ENCODE measurements at places on chromosomes 11 and 22.

- DNase-seq = no peak
Observed at GRCh38 chr11:61830237-61831105, 2.4 kb downstream of the FADS2 start.

GRCh38 chr11:134529212-134530096 lies 117.4 kb upstream of the B3GAT1 start:
- no peak for DNase-seq

- no peak for DNase-seq
Observed at GRCh38 chr11:87154246-87154645, 116.5 kb downstream of the TMEM135 start.

DNA sequence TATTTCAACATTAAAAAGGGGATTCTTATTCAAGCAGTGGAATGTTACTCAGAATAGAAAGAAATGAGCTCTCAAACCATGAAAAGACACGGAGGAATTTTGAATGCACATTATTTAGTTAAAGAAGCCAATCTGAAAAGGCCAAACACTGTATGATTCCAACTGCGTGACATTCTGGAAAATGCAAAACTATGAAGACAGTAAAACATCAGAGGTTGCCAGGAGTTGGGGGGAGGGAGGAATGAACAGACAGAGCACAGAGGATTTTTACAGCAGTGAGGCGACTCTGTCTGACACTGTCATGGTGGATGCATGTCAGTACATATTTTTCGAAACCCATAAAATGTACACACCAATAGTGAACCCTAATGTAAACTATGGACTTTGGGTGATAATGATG lies 22.9 kb upstream of the THY1 start:
- no peak for DNase-seq

GRCh38 chr22:20173772-20174171 lies 22.9 kb upstream of the CCDC188 start:
- DNase-seq = no peak

DNA sequence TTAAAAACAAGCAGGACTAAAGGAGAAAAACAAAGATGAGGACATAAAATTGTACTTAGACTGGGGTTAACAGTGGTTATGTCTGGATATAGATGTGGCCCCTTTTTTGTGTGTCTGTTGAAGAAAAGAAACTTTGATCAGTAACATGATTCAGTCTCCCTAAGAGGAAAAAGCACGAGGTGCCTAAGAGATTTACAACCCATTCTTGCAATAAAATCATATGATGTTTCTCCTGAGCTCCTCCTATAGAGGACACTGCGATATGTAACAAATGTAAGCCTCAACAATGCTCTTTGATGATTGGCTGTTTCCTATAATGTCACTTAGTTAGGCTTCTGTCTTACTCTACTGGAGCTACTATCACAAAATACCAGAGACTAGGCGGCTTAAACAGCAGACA lies 77.9 kb downstream of the FBXO7 start:
- DNase-seq = no peak

DNA sequence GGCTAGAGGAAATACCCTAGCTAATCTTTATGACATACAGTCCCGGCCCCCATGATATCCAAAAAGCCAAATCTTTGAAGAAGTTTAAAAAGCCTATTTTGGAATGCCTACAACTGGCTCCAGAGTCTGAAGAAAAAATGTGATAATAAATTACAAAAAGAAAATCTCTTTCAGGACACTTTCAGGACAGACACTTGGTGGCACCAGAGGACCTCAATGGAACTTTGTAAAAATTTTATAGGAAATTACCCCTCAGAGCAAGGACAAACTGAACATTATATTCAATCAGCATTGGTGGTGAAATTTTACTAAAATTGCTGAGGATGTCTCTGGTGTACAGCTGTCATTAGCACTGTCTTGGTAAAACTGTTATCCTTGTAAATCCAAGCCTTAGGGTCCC lies 81.0 kb downstream of the CCDC73 start:
- DNase-seq = no peak

GRCh38 chr22:38026130-38027111 lies 30.8 kb upstream of the PICK1 start:
- DNase-seq = no peak

- no peak for DNase-seq
Observed at GRCh38 chr11:119797123-119797611, 68.2 kb upstream of the NECTIN1 start.

GRCh38 chr11:8711895-8712442 lies 29.4 kb downstream of the RPL27A start:
- DNase-seq = no peak

GRCh38 chr22:22463855-22464540 lies 44.5 kb downstream of the ZNF280B start:
- peak; percentile 15 for DNase-seq

- DNase-seq = no peak
Observed at GRCh38 chr11:3208272-3208671, 10.3 kb downstream of the MRGPRG start.

DNA sequence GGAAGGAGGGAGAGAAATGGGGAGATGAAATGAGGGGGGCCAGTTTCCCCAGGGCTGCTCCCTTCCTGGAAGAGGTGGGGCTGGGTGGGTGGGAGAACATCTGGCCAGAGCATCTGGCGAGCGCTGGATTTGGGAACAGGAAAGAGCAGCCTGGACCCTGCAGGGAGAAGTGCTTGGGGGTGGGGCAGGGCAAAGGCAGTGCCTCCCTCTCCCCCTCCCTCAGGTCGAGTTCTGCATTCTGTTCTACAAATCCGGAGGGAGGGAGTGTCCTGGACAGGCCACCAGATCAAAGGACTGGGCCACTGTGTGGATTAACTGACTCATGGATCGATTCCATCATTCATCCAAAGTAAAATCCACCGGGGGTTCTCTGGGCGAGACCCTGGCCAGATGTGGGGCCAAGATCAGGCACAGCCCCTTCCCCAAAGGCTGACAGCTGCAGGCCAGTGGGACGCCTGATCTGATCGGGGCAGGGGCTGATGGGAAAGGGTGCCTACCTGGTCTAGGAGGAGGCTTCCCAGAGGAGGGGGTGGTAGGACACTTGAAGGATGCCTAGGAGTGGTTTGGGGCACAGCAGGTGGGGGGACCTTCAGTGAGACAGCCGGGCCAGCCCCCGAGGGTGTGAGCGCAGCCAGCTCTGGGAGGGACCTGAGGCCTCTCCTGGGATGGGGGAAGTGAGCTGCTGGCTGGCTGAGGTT lies 57.5 kb downstream of the CACNA1I start:
- DNase-seq = no peak

DNA sequence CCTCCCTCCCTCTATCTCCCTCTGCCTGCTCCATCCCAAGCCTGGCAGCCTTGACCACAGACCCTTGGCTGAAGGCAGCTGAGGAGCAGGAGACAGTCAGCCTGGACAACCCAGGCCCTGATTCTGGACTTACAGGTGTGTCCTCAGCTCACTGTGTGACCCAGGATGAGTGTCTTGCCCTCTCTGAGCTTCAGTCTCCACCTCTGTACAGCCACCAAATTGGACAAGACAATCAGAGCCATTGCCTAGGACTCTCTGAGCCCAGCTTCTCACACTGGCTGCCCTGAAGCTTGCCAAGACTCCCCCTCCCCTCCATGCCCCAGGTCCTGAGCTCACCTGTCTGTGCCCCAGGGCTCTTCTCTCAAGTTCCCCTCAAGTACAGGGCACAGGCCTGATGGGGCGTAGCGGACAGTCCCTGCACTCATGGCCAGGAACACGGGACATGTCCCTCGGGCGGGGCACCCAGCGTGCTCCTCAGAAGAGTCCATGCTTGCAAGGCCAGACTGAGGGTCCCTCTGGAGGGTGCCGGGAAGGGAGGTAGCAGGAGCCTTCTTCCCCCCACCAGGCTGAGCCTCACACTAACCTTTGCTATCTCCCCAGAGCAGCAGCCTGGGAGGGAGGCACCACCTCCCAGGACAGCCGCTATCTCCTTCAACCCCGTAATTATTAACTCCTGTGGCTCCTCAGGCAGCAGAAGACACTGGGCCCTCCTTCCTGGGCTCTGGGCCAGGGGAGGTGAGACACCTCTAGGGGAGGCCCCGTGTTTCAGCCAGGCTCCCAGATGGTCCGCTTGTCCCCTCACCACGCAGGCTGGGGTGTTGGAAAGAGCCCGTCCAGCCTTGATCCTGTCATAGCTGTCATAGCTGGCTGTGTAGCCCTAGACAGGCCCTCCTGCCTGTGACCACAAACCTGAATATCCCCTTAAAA lies 2.6 kb upstream of the RAB3IL1 start:
- DNase-seq = no peak

DNA sequence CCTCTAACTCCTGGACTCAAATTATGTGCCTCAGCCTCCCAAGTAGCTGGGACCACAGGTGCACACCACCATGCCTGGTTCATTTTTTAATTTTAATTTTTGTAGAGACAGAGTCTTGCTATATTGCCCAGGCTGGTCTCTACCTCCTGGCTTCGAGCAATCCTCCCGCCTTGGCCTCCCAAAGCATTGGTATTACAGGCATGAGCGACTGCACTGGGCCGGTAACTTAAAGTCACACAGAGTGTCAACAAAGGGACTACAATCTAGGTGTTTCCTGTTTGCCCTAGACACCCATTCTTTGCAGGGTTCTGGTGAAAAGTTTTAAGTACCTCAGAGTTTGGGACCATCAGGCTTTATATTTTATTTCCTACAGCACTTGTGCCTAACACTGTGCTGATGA lies 8.4 kb downstream of the UVRAG start:
- DNase-seq = no peak

GRCh38 chr11:69670158-69670845 lies 4.9 kb downstream of the LTO1 start:
- peak; percentile 31 for DNase-seq

GRCh38 chr22:49310354-49310753 lies 517.3 kb downstream of the BRD1 start:
- DNase-seq = no peak

DNA sequence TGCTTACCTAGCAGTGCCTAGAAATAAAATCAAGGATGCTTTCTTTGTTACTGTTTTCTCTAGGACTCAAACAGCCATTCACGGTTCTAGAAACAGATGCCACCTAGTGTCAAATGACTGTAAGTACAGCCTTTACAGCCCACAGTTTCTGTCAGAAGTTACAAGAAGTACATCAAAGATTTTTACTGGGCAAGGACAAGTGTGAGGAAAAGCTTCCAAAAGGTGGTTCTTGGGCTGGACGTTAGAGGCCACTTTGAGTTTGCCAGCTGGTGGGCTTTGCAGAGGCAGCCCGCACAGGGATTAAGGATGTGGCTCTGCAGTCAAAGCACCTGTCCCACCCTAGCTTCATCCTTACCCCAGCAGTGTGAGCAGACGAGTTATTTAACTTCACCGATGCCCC lies 6.9 kb downstream of the KMT5B start:
- no peak for DNase-seq

DNA sequence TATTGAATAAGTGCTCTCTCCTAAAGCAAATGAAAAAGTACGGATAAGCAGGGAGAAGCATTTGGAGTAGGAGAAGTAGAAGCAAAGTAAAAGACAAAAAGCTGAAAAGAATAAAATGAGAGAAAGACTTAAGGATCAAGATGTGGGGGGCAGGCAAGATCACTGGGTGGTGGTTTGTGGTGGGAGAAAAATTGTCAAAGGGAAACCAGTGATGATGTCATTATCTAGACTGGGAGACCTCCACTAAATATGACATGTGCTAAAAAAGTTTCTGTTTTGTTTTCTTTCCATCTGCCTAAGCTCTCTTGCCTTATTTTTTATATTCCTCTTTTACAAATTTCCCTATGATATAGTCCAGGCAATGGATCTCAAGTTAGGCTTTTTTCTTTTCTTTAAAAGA lies 14.8 kb upstream of the MAML2 start:
- no peak for DNase-seq

Data from activated CD8-positive, alpha-beta memory T cell treated with anti-CD3 and anti-CD28 coated beads for 48 hours (primary cell).